ENCODE measurements at places on chromosomes 4 and X.

DNA sequence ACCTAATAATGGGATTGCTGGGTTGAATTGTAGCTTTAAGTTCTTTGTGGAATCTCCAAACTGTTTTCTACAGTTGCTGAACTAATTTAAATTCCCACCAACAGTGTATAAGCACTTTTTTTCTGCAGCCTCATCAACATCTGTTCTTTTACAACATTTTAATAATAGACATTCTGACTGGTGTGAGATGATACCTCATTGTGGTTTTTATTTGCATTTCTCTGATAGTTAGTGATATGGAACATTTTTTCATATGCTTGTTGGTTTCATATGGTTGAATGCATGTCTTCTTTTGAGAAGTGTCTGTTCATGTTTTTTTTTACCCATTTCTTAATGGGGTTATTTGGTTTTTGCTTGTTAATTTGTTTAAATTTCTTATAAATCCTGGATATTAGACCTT, 1718.9 kb downstream of the C4orf33 start:
- DNase-seq, result no peak

GRCh38 chr4:126533146-126533805, 1099.5 kb upstream of the INTU start:
- no peak for DNase-seq

DNA sequence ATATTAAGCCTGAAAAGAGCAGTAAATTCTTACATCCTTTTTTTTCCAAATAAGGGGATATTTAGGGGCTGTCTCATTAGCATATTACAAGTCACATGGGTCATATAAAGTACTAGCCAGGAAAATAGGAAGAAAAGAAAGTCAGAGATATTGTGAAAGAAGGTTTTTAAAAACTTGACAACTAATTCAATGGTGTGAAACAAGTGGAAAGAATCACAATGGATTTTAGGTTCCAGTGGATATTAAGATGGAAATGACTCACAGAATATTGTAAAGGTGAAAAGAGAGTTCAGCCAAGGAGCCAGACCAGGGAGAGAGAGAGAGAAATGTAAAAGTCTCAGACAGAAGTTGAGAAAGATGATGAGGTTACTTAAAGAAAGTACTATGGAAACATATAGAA, 297.2 kb downstream of the IQCM start:
- no peak for DNase-seq

GRCh38 chrX:152149648-152150047, 11.3 kb upstream of the MAGEA10 start:
- no peak for DNase-seq

All from stimulated activated CD4-positive, alpha-beta T cell treated with anti-CD3 and anti-CD28 coated beads, Interleukin-4, amount 100 ng/mL, for 4 hours (primary cell).